ENCODE measurements at places on chromosomes 12 and 14. TPM values are rescaled to one million over a fixed set of nuclear protein-coding genes. Genes with fewer than 3 reads are reported as not detected.
A peak's percentile ranks its signal among the peaks of the same experiment; 100 is the strongest.

DNA sequence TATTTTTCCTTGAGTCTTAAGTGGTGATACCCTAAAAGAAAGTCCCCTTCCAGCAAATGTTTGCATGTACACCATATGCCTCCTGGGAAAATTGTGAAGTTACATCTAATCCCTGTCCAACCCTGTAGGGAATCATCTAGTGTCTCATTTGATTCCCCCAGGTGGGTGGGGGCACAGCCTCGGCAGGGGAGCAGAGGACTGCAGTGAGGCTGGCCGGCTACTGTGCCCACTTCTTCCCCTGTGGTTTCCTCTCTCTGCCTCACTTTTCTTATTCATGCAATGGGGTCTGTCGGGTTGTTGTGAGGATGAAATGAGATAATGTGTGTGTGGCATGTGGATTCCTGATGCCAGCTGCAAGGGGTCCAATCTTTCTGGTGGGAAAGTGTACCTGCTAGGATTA is 6.0 kb downstream of the PAPLN start:
- DNase-seq = no peak
- H3K4me1 ChIP-seq = peaks cover 26% of the 10 kb centered on the region

DNA sequence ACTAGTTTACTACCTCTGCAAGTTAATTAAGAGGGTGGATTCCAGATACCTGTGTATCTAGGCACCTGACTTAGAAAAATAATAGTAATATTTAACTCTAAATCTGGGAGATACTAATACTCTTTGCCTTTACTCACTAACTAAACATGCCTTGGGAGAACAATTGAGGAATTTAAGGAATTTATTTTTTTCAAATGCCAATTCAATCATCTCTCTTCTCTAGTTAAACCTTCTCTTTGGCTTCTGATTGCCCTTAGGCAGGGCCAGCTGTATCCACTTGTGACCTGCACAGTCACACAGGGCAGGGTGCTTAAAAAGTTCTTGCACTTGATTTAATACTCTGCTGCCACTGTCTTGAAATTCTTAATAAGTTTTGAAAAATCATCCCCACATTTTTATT is 142.4 kb downstream of the PLCZ1 start:
- no peak overlapping the region for H3K27ac ChIP-seq
- no peaks in the 10 kb centered on the region for H3K27me3 ChIP-seq
- no peaks in the 10 kb centered on the region for H3K36me3 ChIP-seq
- no peaks in the 10 kb centered on the region for H3K4me1 ChIP-seq

SRRM4 gene
- polyA plus RNA-seq = 0.02 TPM

DNA sequence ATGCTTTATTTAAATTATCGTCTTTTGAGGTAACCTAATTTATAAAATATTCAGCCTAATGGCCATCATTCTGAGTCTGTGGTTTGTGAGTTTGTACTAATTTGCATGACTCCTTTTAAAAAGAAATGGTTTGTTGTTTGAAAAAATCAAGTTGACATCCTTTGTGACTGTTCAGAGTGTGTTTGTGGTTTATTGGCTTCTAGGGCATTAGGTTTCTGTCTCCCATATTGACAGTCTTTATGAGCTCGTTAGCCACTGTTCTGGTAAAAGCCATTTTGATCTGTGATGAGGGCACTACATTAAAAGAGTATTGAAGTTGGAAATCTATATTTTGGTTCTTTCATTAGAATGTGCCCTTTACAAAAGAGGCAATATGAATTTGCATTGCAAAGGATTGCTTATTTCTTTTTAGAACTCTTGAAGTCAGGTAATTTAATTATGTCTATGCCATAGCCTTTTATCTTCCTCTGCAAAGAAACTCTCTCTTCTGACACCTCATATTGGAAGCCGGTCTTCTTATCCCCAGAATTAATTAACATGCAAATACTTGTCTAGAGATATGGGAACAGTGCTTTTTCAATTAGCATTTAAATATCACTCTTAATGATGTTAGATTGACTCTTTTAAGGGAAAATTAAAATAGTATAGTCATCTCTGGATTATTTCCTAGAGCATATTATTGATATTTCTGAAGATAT is 95.0 kb downstream of the CRADD start:
- no peaks in the 10 kb centered on the region for H3K27me3 ChIP-seq
- H3K36me3 ChIP-seq = no peaks in the 10 kb centered on the region
- H3K4me3 ChIP-seq = no peak overlapping the region
- H3K4me1 ChIP-seq = peaks cover 11% of the 10 kb centered on the region

DNA sequence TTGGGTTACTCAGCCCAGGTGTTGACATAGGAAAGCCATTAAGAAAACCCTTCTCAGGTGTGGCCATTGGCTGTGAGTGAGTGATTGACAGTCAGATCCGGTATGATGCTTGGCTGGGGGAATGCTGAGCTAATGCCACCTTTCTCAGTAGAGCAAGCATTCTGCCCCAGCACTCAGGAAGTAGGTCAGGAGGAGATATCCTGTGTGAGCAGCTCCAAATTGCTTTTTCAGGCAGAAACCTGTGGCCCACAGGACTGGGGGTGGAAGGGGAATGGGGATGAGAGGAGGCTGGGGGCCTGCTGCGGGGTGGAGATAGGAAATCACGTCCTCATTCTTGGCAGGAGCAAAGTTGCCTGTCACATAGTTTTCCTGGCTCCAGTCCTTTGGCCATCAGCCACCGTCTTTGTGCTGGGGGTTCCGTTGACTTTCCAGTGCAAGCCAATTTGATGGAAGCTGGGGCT is 55.7 kb downstream of the NINJ2 start:
- peak; percentile 92 for DNase-seq
- H3K4me3 ChIP-seq = no peak overlapping the region
- peaks cover 7% of the 10 kb centered on the region for H3K4me1 ChIP-seq
- peak overlapping the region; percentile 52 for H3K27ac ChIP-seq
- H3K36me3 ChIP-seq = no peaks in the 10 kb centered on the region
- H3K27me3 ChIP-seq = no peaks in the 10 kb centered on the region

SCN8A gene
- polyA plus RNA-seq = 0.07 TPM

NTS gene
- polyA plus RNA-seq = 1.4 TPM

- no peak overlapping the region for H3K27ac ChIP-seq
- H3K4me1 ChIP-seq = no peaks in the 10 kb centered on the region
- H3K4me3 ChIP-seq = no peak overlapping the region
Observed at GRCh38 chr12:31772685-31773222, 43.9 kb upstream of the AMN1 start.

SP1 gene
- polyA plus RNA-seq = 26.6 TPM

DNA sequence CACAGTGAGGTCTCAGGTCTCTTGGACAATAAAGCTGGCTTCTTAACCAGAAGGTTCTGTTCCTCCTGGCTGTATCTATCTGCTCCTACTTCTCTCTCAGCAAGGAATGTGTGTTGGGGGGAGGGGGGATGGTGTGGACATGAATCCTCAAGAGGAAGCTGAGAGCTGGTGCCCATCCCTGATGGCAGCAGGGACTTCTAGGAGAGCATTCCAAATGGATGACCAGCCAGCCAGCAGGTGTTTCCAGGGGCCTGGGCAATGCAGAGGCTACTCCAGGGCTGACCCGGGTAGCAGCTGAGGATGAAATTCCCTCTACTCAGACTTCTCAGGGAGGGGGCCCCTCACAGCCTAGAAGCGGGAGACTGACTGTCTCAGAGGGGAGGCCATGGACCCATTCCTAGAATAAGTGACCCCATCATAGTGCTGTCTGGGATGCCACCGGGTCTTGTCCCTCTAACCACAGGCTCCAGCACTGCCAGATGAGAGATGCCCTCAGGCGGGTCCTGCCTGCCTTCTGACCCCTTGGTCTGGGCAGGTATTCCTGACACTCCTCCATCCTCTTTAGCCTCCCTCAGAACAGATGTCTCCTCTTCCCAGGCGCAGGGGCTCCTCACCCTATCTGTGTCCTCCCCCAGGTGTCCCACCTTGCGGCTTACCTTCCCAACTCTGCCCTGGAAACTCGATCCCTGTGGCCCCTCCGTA is 1.2 kb downstream of the RAB15 start:
- no peaks in the 10 kb centered on the region for H3K36me3 ChIP-seq
- H3K4me1 ChIP-seq = peaks cover 4% of the 10 kb centered on the region
- no peak overlapping the region for H3K27ac ChIP-seq
- no peaks in the 10 kb centered on the region for H3K27me3 ChIP-seq

DNA sequence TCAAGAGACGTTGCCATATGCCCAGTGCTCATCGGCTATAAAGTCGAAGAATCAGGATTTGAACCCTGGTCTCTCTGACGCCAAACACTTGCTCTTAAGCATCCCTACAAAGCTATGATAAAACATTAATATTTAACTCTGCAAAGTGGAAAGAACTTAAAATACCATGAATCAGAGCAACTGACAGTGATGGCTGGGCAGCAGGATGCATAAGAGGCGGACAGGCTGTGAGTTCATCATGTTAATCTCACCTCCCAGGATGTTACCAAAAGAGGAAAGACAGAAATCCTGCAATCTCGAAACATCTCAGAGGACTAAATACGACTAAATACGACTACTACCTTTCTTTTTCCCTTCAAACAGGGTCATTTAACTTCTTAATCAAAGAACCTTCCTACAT is 5.8 kb downstream of the DICER1 start:
- H3K4me1 ChIP-seq = peaks cover 24% of the 10 kb centered on the region
- peaks cover 2% of the 10 kb centered on the region for H3K36me3 ChIP-seq
- no peak overlapping the region for H3K4me3 ChIP-seq
- H3K27me3 ChIP-seq = no peaks in the 10 kb centered on the region
